ENCODE measurements at places on chromosomes 6 and 20. TPM values are rescaled to one million over a fixed set of nuclear protein-coding genes. Genes with fewer than 3 reads are reported as not detected.

- no peak for DNase-seq
Measured at GRCh38 chr6:118594877-118595276, 46.8 kb downstream of the PLN start.

- no peak for DNase-seq
Measured at GRCh38 chr6:26309731-26310142, 55.3 kb upstream of the BTN3A2 start.

GRCh38 chr6:84422380-84422968 is 195.0 kb upstream of the CEP162 start:
- no peak for DNase-seq

GRCh38 chr20:46559685-46560440 is 9.4 kb upstream of the OCSTAMP start:
- no peak for DNase-seq

GRCh38 chr6:139376017-139376330 is 1.5 kb upstream of the CITED2 start:
- no peak for DNase-seq

GRCh38 chr6:162697872-162698403 is 29.6 kb downstream of the PRKN start:
- no peak for DNase-seq

- DNase-seq = no peak
Measured at GRCh38 chr6:31498748-31499147, 803 bp downstream of the MICB start.

DNA sequence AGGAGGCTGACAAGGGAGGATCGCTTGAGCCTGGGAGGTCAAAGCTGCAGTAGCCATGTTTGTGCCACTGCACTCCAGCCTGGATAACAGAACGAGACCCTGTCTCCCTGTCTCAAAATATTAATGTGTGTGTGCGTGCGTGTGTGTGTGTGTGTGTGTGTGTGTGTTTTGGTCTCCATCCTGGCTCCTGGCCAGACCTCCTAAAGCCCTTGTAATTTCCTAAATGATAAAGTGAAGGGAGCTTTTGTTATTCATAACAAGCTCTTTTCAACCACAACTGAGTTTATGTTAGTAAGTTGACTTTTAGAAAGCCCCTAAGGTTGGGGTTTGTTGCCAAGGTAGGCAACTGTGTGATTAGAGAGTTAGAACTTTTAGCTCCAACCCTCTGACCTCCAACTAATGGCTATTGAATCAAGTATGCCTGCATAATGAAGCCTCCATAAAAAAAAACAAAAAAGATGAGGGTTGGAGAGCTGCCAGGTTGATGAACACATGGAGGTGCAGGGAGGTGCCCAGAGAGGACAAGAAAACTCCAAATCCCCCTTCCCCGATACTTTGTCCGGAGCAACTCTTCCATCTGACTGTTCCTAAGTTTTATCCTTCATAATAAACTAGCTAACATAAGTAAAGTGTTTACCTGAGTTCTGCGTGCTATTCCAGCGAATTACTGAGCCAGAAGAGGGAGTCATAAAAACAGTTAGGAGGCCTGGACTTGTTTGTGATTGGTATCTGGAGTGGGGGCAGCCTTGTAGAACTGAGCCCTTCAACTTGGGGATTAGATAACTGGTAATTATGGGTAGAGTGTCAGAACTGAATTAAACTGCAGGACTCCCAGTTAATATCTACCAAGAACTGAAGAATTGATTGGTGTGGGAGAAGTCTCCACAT is 5.3 kb upstream of the AIF1 start:
- no peak for DNase-seq

- no peak for DNase-seq
Measured at GRCh38 chr20:37256286-37256685, 5.3 kb downstream of the GHRH start.

- DNase-seq = no peak
Measured at GRCh38 chr20:2086177-2086979, 15.2 kb upstream of the STK35 start.

GRCh38 chr6:126113261-126113660 is 126.9 kb downstream of the TRMT11 start:
- DNase-seq = no peak

GRCh38 chr6:47733879-47734558 is 35.6 kb downstream of the ADGRF4 start:
- no peak for DNase-seq

DNA sequence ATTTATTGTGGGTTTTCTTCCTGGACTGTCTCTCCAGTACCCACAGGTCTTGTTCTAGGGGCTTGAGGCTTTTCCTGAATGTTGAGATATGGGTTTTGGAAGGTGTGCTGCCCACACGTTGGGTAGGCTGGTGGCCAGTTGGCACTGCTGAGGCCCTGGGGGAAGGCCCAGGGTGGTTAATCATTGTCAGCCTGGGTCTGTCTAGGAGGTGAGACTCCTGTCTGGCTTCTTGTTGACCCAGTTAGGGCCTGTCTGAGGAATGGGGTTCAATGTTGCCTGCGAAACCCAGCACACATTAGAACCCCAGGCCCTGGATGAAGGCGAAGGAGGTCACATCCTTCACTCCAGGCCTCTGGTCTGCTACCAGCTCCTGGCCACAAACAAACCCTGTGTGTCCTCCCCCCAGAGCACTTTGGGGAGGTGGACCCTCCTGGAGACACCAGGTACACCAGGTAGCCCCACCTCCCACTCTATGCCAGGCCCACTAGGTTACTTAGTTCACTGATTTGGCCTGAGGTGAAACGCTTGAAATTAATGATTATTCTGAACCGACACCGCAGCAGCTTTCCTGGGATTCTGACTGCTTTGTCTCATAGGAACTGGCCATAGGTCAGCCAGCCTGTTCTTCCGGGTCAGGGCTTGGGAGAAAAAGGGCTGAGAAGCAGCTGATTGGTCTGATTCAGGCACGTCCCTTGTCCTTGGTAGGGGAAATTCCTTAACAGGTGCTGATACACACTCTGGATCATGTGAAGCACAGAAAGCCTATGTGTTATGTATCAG is 15.2 kb downstream of the DNMT3B start:
- no peak for DNase-seq

GRCh38 chr6:163608204-163608644 is 193.7 kb downstream of the QKI start:
- DNase-seq = no peak

DNA sequence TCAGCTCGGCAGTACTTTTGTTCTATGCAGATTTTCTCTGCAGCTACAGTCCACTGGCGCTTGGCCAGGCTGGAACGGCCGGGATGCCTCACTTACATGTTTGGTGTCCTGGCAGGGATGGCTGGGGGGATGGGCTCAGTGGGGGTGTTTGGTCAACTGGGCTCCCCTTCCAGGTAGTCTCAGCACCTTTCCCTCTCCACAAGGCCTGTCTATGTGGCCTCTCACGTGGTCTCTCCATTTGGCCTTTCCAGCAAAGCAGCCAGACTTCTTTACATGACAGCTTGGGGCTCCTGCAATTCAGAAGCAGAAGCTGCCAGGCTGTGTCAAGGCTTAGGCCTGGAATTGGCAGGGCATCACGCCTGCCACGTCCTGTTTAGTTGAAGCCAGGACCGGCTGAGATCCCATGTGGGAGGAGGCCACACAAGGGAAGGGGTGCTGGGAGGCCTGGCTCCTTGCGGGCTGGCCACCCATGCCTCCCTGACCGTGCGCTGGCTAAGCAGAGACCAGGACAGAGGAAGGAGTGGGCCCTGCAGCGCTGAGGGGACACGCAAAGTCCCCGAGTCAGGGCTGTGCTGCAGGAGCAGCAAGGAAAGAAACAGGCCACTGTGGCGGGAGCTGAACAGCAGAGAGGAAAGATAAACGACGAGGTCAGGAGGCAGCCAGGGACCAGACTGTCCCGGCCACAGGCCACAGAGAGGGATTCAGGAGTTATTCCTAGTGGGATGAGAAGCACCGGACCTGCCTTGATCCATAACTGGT is 38.9 kb downstream of the MGME1 start:
- no peak for DNase-seq

DNA sequence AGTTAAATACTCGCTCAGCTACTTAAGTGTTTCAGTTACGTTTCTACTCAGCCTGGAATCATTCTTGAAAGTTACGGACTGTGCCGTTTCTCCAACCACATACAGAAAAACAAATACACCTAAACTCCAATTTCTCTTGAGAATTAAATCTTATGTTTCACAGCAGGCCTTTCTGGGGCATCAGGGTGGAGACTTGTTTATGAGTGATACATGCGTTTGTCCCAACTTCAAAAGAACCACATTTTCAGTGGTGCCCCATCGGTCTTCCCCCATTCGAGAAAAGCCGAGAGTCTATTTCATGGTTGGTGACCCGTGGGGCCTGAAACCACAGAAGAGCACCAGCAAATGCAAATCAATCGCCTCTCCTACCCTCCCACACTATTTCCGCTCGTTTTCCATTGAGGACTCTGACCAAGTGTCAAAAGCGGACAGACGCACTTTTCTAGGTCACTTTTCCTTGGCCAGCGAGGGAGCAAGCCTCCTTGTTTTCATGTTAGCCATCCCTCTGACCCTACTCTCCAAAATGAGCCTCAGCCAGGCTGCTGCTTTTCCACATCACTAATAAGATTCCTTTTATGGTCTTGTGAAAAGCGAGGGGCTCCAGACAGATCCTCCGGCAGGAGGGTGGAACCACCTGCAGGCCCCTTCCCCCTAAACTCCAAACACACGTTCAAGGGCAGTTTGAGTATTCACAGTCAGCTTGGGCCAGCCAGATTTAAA is 3.1 kb downstream of the JAG1 start:
- no peak for DNase-seq

DNA sequence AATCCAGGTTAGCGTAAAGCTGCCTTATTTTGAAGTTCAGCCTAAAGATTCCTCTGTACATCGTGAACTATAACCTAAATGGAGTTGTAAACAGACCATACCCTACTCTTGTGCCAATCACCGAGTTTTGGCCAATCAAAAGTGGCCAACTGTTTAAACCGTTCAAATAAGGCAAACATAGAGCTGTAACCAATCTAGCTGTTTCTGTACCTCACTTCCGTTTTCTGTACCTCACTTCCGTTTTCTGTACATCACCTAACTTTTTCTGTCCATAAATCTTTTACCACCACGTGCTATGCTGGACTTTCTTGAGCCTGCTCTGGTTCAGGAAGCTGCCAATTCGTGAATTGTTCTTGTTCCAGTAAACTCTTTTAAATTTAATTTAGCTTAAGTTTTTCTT is 39.7 kb downstream of the LBP start:
- no peak for DNase-seq

- DNase-seq = no peak
Measured at GRCh38 chr20:17445543-17445942, 85.6 kb downstream of the BFSP1 start.

GRCh38 chr20:40309731-40310130 is 379.3 kb downstream of the MAFB start:
- no peak for DNase-seq

GRCh38 chr20:8131598-8132483 is at the start of gene PLCB1:
PLCB1 (plus strand) TSS chr20:8132266; CDS start chr20:8132652, 386 bp downstream.
- peak; percentile 68 for DNase-seq

DNA sequence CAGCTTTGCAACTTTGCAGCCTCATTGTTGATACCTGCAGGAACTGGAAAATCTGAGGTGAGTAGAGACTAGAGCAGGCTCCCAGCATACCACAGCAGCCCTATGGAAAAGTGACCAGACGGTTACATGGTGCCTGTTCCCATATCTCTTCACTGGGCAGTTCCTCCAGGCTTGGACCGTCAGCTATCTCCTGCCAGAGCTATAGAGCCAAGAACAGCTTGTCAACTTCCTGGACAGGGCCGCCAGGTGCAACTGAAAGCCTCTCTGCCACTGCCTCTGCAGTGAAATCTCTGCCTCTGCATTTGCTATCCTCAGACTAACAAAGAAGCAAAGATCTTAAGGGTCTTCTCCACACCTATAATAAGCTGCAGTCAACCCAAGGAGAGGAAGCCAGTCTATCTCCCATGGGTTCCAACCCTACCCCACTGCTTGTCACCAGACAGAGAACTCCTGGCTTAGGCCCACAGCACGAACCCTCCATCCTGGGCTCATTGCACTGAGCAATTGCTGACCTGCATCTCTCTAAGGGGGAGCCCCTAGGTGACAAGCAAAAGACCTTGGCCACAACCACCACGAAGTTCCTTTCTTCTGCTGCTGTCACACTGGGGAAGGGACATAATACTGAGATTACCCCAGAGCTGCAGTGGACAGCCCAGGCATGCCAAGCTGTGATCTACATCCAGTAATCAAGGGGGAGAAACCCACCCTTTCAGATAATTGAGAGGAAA is 60.1 kb upstream of the KHDRBS2 start:
- no peak for DNase-seq

DNA sequence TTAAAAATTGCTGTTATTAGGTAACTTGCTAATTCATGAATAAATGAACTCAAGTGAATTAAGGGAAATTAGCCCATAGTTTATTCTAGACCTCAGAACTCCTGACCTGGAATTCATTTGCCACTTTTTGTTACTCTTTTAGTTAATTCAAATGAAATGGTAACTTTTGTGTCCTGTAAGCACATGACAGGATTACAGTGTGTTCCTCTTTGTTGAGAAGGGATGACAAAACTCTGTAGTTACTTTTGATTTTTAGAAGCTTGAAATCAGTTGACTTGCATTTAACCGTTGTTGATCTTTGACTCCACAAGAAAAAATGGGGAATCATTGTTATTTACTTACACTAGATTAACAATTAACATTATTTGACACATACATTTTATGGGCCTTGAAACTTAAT is 6.2 kb downstream of the SLC9A8 start:
- DNase-seq = no peak

GRCh38 chr20:47298624-47299023 is 57.9 kb downstream of the ZMYND8 start:
- DNase-seq = no peak

DNA sequence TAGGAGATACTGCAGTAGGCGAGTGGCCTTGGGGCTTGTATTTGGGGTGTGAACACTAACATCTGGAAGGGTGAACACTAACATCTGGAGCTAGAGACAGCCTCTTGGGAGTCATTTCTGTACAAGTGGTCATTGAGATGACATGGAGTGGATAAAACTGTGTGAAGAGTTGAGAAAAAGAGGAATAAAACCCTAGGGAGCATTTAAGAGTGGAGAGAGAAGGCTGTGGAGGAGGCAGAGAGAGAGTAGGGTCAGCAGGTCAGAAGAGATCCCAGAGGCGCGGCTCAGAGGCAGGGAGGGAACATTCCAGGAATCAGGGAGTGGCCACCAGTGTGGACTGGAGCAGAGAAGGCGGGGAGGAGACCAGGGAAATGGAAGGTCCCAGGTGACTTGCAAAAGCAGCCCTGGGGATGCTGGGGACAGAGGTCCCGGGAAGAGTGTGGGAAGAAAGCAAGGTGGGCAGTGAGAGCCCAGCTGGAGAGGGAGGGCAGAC is 202.0 kb upstream of the RNF24 start:
- DNase-seq = no peak

- no peak for DNase-seq
Measured at GRCh38 chr6:33950472-33950881, 146.7 kb upstream of the MLN start.

GRCh38 chr6:13803581-13803980 is 10.8 kb downstream of the MCUR1 start:
- DNase-seq = no peak

Gene ZSCAN23
- 1.3 TPM for total RNA-seq

Gene FAM83B
- total RNA-seq = not detected

Gene BEND3
- total RNA-seq = 1.5 TPM

Gene TTBK1
- total RNA-seq = 0.03 TPM

Gene POU5F1
- 2.1 TPM for total RNA-seq

Gene PRSS35
- not detected for total RNA-seq

Gene PSORS1C2
- total RNA-seq = not detected

Gene DPPA5
- total RNA-seq = not detected

Gene LAMP5
- not detected for total RNA-seq

Gene IFNGR1
- total RNA-seq = 28.2 TPM

Gene MATN4
- not detected for total RNA-seq

Gene BPIFA1
- not detected for total RNA-seq

Gene LPA
- not detected for total RNA-seq

Gene EYS
- not detected for total RNA-seq
